ENCODE measurements at places on chromosomes 1 and 21.

DNA sequence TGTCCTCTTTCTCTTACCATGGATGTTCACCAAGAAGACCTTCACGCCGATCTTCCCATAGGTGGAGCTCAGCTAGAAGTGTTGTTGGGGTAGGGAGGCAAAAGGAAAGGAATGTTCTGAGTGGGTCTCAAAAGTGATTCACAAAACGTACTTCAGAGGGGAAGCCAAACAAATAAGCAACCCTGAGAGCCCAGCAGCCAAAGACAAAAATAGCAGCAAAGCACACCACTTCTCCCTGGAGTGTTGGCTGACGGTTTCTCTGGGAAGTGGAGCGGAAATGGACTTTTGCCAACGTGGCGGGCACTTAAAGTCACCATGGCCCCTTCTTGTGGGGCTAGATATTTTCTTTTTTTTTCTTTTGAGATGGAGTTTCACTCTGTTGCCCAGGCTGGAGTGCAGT lies 23.1 kb downstream of the SLC26A9 start:
- DNase-seq = no peak

- DNase-seq = no peak
Measured at GRCh38 chr21:18553786-18554185, 150.2 kb upstream of the TMPRSS15 start.

DNA sequence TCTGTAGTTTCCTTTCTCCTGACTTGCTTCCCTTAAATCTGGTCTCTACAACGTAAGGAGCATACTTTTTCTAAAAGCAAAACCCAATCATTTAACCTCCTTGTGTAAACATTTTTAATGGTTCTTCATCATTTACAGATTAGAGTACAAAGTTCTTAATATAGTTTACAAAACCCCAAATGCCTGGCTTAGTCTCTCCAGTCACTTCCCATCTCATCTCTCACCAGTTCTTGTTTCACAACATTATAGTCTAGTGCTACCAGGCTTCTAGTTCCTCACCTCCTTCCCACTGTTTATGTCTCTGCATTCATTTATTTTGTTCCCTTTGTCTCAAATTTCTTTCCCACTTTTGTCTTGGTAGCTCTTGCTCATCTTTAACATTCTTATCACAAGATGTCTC lies 168.4 kb downstream of the FASLG start:
- no peak for DNase-seq

DNA sequence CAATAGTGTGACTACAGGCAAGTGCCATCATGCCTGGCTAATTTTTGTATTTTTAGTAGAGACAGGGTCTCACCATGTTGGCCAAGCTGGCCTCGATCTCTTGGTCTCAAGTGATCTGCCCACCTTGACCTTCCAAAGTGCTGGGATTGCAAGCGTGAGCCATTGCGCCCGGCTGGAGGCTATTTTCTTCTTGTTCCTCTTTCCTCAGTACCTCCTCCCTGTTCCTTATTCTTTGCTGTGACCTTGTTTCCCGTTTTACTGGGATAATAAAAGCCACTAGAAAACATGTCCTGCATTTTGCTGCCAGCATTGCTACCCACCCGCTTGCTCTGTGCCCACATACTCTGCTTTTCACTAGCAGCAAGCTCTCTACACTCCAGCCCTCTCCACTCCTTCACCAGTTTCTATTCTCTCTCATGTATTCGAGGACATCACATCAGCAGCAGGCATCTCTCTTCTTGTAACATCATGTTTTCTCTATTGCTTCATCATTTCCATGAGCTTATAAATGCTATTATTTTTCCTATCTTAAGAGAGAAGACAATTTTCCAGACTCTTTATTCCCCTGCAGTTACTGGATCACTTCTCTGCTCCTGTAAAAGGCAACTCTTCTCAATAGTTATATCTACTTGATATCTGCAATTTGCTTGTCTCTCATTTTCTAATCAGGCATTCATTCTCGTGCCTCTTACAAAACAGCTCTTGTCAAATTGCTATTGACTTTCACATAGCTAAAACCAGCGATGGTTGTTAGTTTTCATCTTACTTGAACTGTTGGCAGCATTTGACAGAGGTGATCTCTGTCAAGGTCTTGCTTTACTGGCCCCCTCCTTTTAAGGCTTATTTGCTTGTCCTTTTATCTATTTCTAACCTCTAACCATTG lies 34.5 kb upstream of the C21orf91 start:
- no peak for DNase-seq

- DNase-seq = peak; percentile 35
Measured at GRCh38 chr1:204493145-204493983, 1.2 kb downstream of the PIK3C2B start.

- peak; percentile 75 for DNase-seq
Measured at GRCh38 chr1:30779294-30780071, 21.9 kb upstream of the LAPTM5 start.

- DNase-seq = no peak
Measured at GRCh38 chr21:45855248-45855811, 126.2 kb upstream of the COL6A1 start.

DNA sequence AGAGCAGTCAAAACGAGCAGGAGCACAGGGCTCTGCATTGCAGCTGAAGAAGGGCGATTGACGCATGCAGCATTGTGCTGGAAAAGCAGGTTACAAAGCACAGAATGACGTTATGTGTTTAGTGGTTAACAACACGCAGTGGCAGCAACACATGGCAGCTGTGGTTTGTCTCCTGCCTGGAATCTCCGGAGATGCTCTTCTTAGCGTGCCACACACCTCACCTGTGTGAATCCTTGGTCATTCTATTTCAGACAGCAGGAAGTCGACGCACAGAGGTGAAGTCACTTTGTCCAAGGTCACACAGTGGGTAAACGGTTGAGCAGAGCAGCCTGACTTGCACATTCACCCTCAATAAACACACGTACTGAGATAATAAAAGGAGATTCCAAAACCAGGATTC lies 14.7 kb downstream of the OBSCN start:
- no peak for DNase-seq

DNA sequence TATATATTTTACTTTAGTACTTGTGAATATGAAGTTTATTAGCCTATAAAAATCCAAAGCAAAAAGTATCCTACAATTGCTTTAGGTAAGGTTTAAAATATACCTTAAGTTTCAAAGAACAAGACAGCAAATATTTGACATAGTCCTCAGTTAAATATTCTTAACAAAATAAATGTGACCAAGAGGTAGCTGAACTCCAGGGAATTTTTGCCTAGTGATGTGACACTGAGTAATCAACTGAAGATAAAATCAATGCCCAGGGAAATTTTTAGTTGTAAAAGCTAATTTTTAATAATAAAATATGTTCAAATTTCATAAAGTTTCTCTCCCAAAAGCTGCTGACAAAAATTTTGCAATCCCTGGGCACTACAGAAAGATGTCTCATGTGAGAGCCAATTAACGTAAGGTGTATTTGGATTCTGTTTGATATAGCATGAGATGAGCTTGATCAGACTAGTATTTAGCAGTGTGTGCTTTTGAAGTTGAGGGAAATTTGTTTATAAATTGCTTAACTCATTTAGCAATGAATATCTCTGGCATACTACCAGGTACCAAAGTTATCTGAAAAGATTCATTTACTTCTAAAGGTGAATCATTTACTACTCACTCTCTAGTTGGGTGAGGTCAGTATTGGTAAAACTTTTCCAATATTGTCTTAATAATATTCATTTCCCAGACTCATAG lies 80.2 kb upstream of the PALMD start:
- DNase-seq = no peak

DNA sequence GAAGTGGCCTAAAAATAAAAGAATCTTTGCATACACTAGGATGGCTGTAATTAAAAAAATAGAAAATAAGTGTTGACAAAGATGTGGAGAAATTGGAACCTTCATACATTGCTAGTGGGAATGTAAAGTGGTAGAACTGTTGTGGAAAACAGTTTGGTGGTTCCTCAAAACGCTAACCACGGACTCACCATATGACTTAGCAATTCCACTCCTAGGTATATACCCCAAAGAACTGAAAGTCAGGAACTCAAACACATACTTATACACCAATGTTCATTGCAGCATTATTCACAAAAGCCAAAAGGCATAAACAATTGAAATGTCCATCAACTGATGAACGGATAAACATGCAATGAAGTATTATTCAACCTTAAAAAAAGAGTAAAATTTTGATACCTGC lies 10.8 kb upstream of the HMGCL start:
- no peak for DNase-seq

DNA sequence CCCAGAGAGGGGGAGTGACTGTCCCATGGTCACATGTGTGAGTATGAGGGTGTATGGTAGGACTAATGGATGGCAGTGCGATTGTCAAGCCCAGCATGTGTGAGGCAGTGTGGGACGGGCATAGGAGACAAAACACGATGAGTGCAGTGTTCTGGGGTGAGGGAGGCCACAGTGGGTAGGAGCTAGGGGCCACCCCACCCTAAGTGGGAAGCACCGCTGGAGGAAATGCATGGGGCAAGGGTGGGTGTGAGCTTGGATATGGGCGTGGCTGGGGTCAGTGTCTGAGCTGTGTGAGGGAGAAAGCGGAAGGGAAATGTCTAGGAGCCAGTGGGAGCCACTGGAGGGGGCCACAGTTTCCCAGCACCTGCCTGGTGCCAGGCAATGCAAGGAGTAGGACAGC lies 56.5 kb downstream of the FOXO6 start:
- no peak for DNase-seq

DNA sequence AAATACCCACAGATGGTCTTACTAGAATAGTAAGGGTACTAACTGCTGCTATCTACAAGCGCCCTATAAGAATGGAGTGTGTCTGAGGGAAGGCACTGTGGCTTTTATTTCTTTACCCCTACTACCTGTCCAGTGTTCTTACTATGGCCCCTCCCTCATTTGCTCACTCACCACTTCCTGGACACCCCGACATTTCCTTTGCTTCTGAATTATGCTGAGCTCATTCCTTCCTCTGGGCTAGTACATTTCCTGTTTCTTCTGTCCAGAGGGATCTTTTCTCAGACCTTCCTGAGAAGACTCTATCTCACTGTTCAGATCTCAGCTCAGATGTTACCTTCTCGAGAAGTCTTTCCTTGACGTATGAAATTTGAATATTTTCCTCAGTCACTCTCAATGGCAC lies 192.1 kb upstream of the DAB1 start:
- DNase-seq = peak; percentile 60

GRCh38 chr1:38778521-38778920 lies 81.1 kb downstream of the RRAGC start:
- no peak for DNase-seq

GRCh38 chr1:206465951-206466350 lies 4.3 kb upstream of the IKBKE start:
- DNase-seq = no peak

- no peak for DNase-seq
Measured at GRCh38 chr1:147654511-147654910, 15.8 kb downstream of the ACP6 start.

- DNase-seq = peak; percentile 17
Measured at GRCh38 chr1:186511761-186512637, 51.1 kb upstream of the PDC start.

DNA sequence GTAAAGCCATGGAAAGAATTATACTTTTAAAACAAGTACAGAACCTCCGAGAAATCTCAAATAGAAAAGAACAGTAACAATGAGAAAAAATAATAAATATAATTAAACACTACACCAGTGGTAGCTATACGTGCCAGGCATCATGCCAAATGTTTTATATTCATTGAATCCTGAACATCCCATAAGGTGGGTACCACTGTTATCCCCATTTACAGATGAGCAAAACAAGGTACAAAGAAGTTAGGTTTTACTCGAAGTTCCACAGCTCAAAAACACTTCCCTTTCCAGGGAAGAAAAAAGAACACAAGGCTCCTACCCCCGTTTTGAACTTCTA lies 33.4 kb downstream of the JAK1 start:
- no peak for DNase-seq

GRCh38 chr1:162056043-162056442 lies 13.4 kb upstream of the NOS1AP start:
- peak; percentile 74 for DNase-seq

- DNase-seq = peak; percentile 78
Measured at GRCh38 chr1:58779801-58780382, 4.0 kb downstream of the JUN start.

GRCh38 chr1:223531742-223532341 lies 133.7 kb downstream of the CAPN8 start:
- DNase-seq = peak; percentile 51

DNA sequence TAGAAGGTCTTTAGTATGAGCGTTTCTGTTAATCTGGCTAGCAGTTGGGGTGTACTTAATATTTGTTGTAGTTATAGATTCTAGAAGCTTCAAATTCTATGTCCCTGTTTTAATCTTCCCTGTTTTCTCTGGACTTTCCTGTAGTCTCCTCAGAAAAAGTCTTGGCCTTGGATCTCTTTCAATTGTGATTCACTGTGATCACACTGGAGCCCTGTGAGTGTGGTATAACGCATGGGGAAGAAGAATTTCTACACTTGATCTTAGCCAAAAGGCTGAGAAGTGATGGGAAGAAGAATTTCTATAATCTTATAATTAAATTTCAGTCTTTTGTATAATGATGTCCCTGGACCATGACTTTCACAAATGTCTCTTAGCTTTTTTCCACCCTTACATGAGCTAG lies 36.7 kb upstream of the COP1 start:
- peak; percentile 23 for DNase-seq

GRCh38 chr21:44423312-44423821 lies 31.9 kb upstream of the LRRC3 start:
- DNase-seq = no peak

DNA sequence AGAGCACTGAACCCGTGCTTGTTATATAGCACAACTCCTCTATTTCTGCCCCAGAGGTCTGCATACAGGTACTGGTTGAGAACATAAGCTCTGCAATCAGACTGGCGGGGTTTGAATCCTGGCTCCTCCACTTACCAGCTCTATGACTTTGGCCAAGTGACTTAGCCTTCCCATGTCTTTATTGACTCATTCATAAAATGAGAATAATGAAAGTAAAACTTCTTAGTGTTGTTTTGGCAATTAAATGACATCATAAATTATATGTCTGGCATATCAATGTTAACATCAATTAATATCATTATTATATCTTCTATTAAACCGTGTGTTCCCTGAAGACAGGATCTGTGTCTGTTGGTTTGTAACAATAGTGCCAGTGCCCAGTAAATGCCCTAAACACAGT lies 4.3 kb downstream of the INKA2 start:
- DNase-seq = no peak

- no peak for DNase-seq
Measured at GRCh38 chr1:91515994-91516393, 15.3 kb downstream of the CDC7 start.

Data from HT1080 (cell line).